ENCODE measurements at places on chromosomes 12 and 14. TPM values are rescaled to one million over a fixed set of nuclear protein-coding genes. Genes with fewer than 3 reads are reported as not detected.

Gene COX8C
- not detected for total RNA-seq

Gene ZFHX2
- total RNA-seq = 1.5 TPM

Gene JDP2
- 40.9 TPM for total RNA-seq

Gene CDK4
- 234 TPM for total RNA-seq

Gene CLEC2D
- total RNA-seq = 0.24 TPM

Gene NCAPD2
- total RNA-seq = 63.1 TPM

Gene SLC6A13
- 0.26 TPM for total RNA-seq

Gene DDN
- 0.56 TPM for total RNA-seq

Gene FGF23
- total RNA-seq = not detected

Gene TDG
- total RNA-seq = 33.2 TPM

Gene ADCY4
- total RNA-seq = not detected

Gene DIO3
- total RNA-seq = not detected

Gene DACT1
- total RNA-seq = 0.42 TPM

Gene TMEM253
- total RNA-seq = 0.66 TPM

Gene CCDC60
- total RNA-seq = not detected

Gene OR4E2
- not detected for total RNA-seq

Gene FOXA1
- 5.3 TPM for total RNA-seq

Gene GPR132
- 0.45 TPM for total RNA-seq

Gene RHOJ
- total RNA-seq = not detected

Gene NANOG
- total RNA-seq = not detected

Gene WDHD1
- 17.0 TPM for total RNA-seq

Gene REM2
- total RNA-seq = 0.26 TPM

Gene MYF5
- not detected for total RNA-seq

Gene TAMALIN
- 0.56 TPM for total RNA-seq

Gene NAA30
- 13.2 TPM for total RNA-seq

Gene ERG28
- 14.9 TPM for total RNA-seq

Gene CARMIL3
- 0.60 TPM for total RNA-seq

Gene NFATC4
- total RNA-seq = 0.26 TPM

Measured in A549 treated with ZK216348 at 1 μM for 4 hours (cell line).